ENCODE measurements at places on chromosomes 5 and 9.

GRCh38 chr5:142784401-142784955, 14.3 kb downstream of the ARHGAP26 start:
- no peak for DNase-seq

DNA sequence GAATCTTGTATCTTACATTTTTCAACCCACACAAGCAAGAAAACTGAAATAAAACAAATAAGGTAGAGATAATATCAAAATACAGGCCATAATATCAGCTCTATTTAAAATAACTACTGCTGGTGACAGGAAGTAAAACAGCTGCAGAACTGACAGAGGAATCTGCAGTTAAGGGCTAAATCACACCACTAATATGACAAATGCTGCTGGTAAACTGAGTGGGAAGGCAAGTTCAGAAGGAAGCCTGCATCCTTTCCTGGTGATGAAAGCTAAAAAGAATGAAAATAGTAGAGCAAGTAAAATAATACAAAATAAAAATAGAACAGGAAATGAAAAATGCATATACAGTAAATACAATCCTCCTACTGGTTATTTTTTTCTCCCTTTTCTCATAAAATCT, 1293.7 kb upstream of the C9orf72 start:
- DNase-seq = no peak

GRCh38 chr9:16341177-16341576, 529.3 kb downstream of the BNC2 start:
- no peak for DNase-seq

GRCh38 chr9:89442981-89443814, 54.7 kb downstream of the SEMA4D start:
- DNase-seq = no peak

GRCh38 chr9:129289883-129290282, 111.8 kb upstream of the IER5L start:
- no peak for DNase-seq

DNA sequence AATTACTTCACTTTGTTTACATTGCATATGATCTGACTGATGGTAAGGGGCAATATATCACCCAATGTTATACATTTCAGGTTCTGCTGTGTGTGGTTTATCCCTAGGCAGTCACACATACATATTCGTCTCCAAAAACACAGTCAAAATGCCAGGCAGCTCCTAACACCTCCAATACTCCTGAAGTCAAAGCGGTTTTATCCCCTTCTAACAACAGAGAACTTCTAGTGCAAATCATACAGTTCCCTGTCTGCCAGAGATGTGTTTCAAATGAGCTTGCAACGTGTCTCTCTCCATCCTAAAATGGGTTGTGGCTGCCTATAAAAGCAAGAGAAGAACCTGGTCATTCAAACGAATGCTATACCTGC, 328.9 kb downstream of the ELAVL2 start:
- no peak for DNase-seq

DNA sequence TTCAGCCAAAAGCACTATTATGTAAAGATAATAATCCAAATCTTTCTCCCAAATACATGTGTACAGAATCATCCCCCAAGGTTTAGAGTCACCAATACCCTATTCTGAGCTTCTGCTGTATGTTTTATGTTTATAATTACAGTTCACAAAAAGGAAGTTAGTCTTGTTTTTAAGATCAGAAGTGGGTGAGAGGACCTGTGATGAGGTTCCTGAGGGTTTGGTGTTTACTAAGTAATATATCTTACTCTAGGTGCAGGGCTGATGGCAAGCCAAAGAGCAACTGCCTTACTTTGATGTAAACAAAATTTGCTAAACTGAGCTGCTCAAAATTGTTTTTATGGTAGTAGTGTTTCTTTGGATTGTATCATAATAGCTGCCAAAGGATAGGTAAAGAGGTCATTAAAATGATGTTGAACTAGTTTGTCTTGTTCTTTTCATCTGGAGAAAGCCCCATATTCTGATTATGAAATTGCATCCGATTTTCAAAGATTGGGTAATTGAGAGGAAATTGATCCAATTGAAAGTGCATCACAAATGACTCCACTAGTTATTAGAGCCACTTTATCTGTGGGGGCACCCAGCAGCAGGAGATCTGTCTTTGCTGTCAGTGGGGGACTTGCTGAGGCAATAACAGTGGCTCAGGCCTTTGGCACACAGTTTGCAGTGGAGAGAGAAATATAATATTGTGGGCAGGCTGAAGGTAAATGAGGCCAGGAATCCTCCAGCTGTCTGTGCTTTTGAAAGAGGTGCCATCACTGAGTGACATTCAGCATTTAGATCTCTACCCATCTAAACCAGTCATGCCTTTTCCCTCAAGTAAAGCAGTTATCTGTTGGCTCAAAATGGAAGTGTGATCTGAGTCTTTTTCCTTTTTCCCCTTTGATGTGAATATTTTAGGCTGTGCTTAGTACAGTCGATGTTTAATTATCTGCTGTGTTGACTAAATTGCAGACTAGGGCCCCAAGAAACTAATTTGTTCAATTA, 14.1 kb downstream of the TRIM32 start:
- no peak for DNase-seq

- no peak for DNase-seq
Observed at GRCh38 chr5:149733129-149733900, 3.2 kb downstream of the PPARGC1B start.

DNA sequence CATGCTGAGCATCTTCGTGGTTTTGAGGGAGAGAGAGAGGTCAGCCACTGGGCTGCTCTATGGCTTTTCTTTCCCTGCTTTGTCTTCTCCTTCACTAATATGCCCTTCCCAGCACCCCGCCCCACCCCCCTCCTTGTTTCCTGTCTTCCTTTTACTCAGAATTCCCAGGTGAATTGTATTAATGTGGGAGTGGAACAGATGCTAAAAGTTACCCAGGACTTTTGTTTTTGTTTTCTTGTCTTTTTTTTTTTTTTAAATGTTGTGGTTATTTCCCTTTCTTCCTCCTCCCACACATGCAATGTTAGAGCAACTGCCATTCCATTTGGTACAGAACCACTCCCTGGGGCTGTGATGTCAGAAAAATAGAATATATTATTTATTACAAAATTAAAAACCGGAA, 442.7 kb upstream of the CD180 start:
- DNase-seq = no peak

- no peak for DNase-seq
Observed at GRCh38 chr5:146338774-146339714, at the start of gene POU4F3. POU4F3 (plus strand) TSS chr5:146338839; CDS start chr5:146339113, 274 bp downstream.

DNA sequence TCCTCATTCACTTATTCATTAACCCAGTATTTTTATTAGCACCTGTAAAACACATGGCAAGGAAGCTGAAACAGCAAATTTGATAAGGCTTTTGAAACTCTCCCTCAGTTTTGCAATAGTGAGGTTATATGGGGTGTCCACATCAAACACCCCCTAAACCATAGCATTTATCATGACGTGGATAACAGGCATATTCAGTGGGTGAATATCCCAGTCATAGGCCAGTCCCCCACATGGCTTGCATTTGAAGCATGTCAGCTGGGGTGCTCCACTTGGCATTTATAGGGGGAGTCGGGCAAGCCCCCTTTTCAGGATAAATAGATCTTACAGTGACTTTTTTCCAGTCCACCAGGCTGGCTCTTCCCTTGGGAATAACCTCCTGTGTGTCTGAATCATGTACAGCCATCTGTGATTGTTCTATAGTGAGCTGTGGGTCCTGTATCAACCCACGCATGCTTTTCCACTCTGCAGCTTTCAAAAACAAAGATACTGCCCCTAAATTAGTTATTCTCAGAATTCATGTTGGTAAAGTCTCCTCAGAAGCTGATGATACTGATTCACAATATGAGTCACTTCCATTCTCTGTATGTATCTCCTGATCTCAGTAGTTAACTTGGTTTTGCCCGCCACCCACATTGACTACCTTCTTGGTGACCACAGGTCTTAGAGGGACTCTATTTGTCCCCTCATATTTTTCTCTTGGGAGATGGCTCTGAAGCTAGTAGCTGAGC, 84.4 kb upstream of the SPIN1 start:
- DNase-seq = no peak

GRCh38 chr5:75640395-75640794, 29.1 kb downstream of the ANKDD1B start:
- DNase-seq = no peak

GRCh38 chr5:60835554-60835953, 8.5 kb downstream of the ELOVL7 start:
- no peak for DNase-seq

GRCh38 chr5:113379936-113380806, 54.6 kb downstream of the TSSK1B start:
- no peak for DNase-seq

GRCh38 chr5:141880961-141881801, 3.0 kb upstream of the PCDH1 start:
- no peak for DNase-seq

- DNase-seq = no peak
Observed at GRCh38 chr5:155729684-155730059, 597.3 kb upstream of the SGCD start.

DNA sequence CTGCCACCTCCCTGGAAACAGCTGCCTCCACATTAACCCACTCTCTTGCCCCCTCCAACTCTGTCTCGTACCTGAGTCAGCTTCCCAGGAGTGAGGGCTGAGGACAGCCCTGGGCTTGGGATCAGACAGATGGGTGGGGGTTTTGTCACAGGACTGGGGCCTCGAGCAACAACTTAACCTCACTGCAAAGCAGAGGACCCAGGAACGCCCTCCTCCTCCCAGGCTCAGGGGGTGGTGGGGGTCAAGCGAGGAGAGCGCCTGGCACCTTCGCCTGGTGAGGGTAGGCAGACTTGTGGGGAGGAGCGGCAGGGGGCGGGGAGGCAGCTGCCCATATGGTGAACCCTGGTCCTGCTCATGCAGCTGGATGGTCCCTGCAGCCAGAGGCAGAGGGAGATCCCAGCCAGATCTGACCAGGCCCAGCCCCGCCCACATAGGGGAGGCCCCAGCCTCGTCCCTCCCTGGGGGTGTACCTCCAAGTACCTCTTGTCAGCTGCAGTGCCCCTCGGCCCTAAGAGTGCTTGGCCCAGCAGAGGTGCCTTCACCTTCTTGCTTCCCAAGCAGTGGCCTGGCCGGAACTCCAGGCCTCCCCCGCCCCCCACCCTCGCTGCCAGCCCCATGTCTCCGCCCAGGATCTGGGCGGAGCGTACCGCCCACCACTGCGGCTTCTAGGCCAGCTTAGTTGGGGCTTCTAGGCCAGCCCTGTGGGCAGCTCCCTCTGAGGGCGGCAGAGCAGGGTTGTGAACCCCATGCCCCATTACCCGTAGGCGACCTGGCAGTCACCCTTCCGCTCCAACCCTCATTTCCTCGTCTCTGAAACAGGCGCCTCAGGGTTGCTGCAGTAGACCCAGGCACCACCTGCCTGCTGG, at the start of gene SARDH:
TSS of gene SARDH (minus strand) at position 579 of the 866 bp plus-strand sequence. CDS start 4,179 bp downstream, outside the sequence.
- DNase-seq = no peak

- no peak for DNase-seq
Observed at GRCh38 chr9:6838158-6838557, 80.4 kb downstream of the KDM4C start.

DNA sequence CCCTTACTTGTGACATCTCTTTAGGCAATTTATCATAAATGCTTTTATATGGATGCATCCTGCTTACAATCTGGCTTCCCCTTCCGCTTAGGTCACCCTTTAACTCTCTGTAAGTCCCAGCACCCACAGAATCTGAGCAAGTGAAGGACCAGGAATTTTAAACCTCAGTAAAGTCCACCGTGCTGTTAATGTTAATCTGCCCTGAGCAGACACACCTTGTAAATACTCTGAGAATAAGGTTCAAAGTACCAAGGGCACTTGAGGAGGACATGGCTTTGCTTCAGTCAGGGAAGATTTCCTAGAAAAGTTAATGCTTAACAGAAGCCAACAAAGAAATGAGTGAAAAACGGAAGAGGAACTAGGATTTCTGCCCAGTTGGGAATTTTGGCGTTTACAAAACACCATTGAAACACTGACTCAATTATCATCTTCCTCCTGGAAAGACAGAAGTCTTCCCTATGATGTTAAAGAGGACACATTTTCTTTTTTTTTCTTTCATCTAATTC, 26.4 kb upstream of the TTC39B start:
- no peak for DNase-seq

GRCh38 chr5:158538506-158539074, 561.1 kb downstream of the EBF1 start:
- DNase-seq = no peak

DNA sequence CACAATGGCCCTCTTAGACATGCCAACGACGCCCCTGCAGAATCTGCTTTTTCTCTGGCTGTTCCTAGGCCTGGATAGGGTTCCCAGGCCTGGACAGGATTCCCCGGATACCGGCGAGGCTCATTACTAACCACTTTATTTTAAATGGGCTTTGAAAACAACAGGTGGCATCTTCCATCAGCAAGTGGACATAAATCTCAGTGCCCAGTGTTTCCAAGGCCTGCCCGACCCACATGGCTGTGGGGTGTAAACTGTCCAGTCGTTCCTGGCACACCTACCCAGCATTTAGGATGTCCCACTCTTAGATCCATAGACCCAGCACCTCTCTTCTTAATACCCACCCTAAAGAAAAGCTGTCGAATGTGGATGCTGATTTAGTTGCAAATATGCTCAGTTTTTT, 896 bp downstream of the CMBL start:
- DNase-seq = no peak

GRCh38 chr9:136977649-136978072, 357 bp downstream of the PTGDS start:
- no peak for DNase-seq

Data from effector CD4-positive, alpha-beta T cell (primary cell).